ENCODE measurements at places on chromosomes 2 and 18.

GRCh38 chr2:136787970-136788369 is 22.6 kb downstream of the THSD7B start:
- no peak overlapping the region for H3K4me3 ChIP-seq
- H3K4me1 ChIP-seq, result no peaks in the 10 kb centered on the region
- no peaks in the 10 kb centered on the region for H3K36me3 ChIP-seq
- DNase-seq, result no peak
- peaks cover 5% of the 10 kb centered on the region for H3K27me3 ChIP-seq

- DNase-seq, result no peak
- no peak overlapping the region for H3K4me3 ChIP-seq
- H3K27ac ChIP-seq, result no peak overlapping the region
- no peaks in the 10 kb centered on the region for H3K27me3 ChIP-seq
These were observed 135.8 kb upstream of the HAAO start for GRCh38 chr2:42928161-42928691.

- no peak overlapping the region for H3K27ac ChIP-seq
- H3K4me3 ChIP-seq, result no peak overlapping the region
- no peaks in the 10 kb centered on the region for H3K27me3 ChIP-seq
- DNase-seq, result no peak
These were observed 93.8 kb downstream of the ROCK2 start for GRCh38 chr2:11250400-11251196.

- no peak overlapping the region for H3K4me3 ChIP-seq
- H3K4me1 ChIP-seq, result no peaks in the 10 kb centered on the region
- H3K27me3 ChIP-seq, result no peaks in the 10 kb centered on the region
These were observed 33.1 kb downstream of the RAMP1 start for GRCh38 chr2:237892478-237892877.

Data from T-cell (primary cell).